Stimulated activated CD4-positive, alpha-beta T cell treated with anti-CD3 and anti-CD28 coated beads, TNF-alpha, amount 100 ng/mL, for 1 hour (primary cell): ENCODE measurements at places on chromosomes 1 and 21.

DNA sequence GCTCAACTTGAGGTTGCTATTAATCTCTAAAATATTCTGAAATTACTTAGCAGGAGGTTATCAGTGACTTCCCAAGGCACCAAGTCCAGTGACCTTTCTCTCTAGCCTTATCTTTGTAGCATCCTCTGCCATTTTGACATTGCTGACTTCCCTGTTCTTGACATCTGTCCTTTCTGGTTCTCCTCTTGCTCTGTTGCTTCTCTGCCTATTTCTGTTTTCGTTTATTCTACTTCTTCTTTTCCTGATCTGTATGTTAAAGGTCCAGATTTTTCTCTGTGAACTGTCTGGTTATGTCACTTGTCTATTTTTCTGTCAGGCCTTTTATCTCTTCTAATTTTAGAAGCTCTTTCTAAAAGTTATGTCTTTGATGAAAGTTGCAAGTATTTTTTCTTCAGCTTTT lies 178.8 kb downstream of the VPS13D start:
- no peak for DNase-seq

DNA sequence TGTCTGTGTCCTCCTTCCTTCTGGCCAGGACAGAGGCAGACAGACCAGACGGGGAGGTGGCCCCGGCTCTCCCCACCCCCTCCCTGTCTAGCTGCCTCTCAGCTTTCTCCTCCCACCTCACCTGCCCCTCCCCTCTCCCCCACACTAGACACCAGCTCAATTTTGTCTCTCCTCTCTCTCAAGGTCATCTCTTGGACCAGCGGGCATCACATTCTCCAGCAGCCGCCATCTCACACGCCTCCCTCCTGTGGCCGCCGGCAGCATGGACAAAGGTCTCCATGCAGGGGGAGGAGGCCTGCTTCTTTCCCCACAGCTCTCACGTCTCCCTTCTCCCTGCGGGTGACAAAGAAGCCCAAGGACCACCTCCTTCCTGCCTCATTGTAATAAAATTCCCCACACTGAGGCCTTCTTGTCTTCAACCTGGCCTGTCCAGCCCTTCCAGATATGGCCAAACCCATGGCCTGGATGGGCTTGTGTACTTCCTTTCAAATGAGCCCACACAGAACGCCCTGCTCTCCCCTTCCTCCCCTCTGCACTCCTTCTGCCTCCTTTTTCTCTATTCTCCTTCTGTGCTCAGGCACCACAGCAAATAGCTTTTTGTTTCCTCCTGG lies 14.6 kb downstream of the OPTC start:
- no peak for DNase-seq

DNA sequence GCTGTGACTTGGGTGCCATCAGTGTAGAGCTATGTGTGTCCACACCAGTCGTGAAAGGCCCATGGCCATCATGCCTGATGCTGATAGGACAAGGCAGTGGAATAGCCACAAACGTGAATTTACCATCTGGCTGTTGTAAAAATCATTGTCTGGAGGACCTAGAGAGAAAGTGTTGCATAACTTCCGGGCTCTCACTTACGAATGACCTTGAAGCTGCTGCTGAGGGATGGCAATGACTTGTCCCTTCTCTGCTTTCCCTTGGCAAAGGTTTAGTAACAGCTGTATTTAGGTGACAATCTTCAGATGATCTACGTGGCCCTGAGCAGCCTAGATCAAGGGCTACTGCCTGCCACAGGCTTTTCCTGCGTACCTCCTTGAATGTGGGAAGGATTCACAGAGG lies 5.8 kb downstream of the ATP1B1 start:
- DNase-seq = no peak

GRCh38 chr1:243264717-243265116 lies 8.9 kb downstream of the SDCCAG8 start:
- no peak for DNase-seq

DNA sequence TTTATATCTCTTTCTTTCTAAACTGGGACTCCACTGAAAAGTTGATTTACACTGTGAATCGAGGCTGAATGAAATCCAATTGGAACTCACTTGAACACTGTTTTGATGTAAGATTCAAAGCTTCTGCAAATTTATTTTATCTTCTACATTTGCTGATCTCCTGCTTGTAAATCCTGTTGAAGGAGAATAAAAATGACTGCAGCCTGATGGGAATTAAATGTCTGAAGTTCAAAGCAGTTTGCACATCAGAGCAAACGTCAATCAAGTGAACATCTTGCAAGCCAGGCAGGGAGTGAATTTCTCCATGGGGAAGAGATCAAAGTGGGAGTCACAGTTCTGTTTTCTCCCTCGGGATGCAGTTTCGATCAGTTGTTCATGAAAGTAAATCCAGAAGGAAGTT lies 127.2 kb downstream of the CACHD1 start:
- no peak for DNase-seq

GRCh38 chr1:21823980-21824702 lies 12.1 kb downstream of the LDLRAD2 start:
- DNase-seq = no peak

DNA sequence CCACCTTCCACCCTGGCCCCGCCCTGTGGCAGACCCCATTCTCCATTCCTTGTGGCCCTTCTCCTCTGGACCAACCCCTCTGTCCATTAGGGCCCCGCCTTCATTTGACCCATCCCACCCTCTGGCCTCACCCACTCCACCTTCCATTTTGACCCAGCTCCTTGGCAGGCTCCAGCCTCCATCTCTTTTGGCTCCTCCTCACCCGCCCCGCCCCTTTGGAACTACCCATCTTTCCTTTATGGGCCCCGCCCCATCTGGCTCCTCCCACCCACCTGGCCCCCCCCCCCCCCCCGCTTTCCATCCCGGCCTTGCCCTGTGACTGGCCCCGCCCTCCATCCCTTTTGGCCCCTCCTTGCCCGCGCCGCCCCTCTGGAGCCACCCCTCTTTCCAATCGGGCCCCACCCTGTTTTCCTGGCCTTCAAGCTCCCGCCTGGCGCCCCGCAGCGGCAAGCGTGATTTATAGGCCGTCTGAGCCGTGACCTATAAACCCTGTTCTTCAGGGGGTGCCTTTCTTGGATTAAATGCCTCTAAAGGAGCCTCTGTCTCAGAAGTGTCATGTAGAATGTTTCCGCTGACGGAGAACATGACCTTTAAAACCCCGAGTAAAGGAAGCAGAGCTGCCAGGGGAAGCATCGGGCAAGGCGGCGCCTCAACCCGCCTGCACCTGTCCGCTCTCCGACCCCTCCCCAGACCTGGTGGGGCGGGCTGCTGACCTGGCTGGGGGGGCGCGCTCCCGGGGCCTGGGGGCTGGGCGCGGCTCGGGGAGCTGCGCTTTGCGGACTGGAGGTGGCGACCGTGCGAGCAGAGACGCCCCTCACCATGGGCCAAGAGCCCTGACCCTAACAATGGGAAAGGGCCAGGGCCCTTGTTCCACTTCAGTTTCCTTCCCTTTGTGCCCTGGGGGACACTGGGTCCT lies 178.0 kb downstream of the CAMTA1 start:
- DNase-seq = peak; percentile 3

DNA sequence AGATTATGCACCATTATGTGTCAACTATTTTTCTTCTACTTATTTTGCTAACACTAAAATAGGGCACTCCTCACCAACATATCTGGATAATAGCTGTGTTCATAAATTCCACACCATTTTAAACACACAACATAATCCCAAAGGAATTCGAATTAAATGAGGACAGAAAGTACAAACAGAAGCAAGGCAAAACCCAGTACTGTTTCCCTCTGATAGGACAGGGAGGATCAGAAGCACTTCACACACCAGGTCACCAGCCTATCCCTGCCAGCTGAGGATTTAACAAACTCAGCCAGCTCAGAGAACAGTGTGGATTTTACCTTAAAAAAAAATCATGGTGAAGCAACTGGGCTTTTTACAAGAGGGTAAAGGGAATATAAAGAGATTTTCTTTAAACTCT lies 20.0 kb downstream of the CRYZ start:
- DNase-seq = no peak

DNA sequence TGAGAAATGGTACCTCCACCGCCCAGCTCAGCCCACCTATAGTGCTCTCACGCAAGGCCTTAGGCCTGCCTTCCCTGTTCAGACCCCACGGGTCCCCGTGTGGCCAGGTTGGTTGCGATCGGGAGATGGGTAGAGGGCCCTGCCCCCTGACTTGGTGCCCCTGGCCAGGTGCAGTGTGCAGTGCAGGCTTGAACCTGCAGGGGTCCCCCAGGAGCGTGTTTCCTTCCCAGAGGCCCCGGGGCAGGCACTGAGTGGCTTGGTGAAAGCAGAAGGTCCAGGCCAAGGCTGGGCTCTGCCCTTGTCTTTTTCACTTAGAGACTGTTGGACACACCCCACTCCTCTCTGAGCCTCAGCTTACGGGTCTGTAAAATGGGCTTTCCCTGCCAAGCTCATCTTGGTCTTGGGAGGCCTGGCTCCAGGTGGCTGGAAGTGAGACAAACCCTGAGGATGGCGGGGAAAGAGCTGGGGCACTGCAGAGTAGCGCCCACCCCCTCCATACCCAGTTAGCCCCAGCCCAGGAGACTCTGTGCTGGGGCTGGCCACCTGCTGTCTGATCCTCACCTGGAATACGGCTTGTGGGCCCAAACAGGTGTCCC lies 9.3 kb upstream of the HES5 start:
- DNase-seq = no peak

GRCh38 chr1:89657886-89658285 lies 25.0 kb downstream of the LRRC8C start:
- DNase-seq = no peak

DNA sequence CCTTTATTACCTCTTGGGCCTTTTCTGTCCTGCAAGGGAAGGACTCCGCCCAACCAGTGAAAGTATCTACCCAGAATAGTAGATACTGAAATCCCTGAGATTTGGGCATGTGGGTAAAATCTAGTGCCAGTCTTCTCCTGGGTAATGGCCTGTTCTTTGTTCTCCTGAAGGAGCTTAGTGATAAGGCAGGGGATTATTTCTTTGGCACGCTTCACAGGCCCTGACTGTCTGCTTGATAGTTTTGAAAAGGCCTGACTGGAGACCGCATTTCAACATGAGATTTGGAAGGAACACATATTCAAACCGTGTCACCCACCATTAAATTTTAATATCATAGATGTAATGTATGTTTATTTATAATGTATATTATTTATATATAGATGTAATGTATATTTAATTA lies 48.9 kb downstream of the RASAL2 start:
- DNase-seq = no peak

- DNase-seq = no peak
Measured at GRCh38 chr1:2989976-2990375, 31.3 kb upstream of the ACTRT2 start.

GRCh38 chr1:89407360-89407759 lies 43.5 kb downstream of the GBP6 start:
- DNase-seq = no peak

GRCh38 chr1:39799770-39800470 lies 11.3 kb upstream of the BMP8B start:
- DNase-seq = peak; percentile 41

DNA sequence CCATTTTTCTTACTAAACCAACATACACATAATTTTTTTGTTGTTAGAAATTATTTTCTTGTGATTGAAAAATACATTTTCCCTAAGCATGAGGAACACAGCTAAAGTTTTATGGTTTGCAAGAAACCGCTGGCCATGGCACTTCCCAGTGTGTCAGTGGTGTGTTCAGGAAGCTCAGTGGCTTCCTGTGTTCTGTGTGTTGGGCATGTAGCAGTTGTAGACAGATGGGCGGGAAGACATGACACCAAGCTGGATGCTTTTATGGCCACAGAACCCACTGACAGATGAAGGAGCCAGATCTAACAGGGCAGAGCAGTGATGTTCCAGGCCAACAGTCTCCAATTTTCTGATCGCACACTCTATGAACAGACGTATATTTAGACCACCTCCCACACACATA lies 119.8 kb downstream of the GALNT2 start:
- no peak for DNase-seq

DNA sequence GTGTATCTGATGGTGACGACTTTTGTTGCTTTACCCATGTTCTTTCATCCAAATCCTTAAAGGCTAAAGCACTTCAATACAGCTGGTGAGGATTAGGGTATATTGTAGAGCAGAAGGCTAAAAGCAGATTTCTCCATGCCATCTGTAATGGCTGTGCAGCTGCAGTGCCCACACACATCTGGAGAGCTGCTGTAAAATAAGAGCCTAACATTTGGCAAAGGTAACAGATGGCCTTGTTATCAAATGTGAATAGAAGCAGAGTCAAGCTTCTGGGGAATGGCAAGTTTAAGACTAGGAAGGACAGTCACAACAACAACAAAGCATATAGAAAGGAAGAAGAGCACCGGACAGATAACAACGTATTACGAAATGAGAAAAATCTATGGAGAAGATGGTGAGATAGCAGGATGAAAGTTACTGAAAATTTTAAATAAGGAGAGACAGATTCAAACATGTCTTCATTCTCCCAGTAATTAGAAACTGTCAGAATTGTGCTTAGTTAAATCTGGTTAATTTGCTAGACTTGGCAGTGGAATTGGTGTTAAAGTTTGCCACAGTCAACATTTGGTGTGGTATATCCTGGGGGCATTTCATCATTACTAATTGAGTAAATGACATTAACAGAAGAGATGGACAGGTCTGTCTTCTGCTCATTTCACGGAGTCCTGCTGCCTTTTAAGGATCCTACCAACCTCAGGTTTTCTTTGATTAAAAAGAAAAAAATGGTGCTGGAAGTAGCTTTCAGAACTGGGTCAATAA lies 1093.2 kb downstream of the ADGRL2 start:
- DNase-seq = no peak

DNA sequence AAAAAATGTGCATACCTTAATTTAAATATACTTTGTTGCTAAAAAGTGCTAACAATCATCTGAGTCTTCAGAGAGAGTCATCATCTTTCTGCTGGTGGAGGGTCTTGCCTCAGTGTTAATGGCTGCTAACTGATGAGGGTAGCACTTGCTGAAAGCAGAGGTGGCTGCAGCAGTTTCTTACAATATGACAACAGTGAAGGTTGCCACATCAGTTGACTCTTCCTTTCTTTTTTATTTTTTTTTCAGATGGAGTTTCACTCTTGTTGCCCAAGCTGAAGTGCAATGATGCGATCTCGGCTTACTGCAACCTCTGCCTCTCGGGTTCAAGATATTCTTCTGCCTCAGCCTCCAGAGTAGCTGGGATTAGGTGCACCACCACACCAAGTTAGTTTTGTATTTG lies 2.6 kb upstream of the CFAP45 start:
- DNase-seq = no peak

- DNase-seq = no peak
Measured at GRCh38 chr1:49523764-49524163, 500.0 kb downstream of the AGBL4 start.

DNA sequence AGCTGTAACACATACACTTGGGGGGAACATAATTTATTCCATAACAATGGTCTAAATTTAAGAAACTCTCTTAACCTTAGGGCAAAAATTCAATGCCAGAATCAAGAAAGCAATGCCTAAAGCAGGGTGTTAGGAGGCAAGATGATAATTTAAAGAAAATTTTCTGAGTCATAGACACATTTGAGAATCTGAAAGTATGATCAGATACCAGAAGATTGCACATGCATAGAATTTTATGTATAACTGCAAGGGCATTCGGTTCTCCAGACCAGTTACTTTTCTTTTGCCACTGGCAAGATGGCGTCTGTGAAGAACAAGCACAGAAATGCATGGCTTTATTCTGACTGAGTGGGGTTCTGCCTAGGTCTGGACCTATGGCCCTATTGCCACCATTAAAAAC lies 64.4 kb upstream of the IPO9 start:
- no peak for DNase-seq
